ENCODE measurements at places on chromosomes 6 and 20.

DNA sequence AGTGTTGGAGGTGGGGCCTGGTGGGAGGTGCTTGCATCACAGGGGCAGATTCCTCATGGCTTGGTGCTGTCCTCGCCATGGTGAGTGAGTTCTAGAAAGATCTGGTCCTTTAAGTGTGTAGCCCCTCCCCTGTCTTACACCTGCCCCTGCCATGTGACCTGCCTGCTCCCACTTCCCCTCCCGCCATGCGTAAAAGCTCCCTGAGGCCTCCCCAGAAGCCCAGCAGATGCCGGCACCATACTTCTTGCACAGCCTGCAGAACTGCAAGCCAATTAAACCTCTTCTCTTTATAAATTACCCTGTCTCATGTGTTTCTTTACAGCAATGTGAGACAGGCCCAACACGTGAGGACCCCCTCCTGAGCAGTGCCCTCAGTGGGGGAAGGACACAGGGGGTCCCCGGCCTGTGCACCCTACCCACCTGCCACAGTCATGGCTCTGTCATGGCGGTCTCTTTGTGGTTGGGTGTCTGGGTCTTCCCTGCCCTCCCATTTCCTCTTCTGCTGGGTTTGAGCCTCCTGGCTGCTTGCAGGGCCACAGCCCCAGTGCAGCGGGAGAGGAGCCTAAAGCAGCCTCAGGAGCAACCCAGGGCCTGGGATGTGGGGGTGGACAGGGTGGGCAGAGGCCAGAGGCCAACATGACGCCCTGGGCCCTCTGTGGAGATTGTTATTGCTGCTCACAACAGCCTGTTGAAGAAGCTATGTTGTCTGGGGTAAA, 87.2 kb upstream of the QKI start:
- no peak for DNase-seq

- no peak for DNase-seq
These were observed 371.2 kb downstream of the PREX1 start for GRCh38 chr20:48456366-48457192.

DNA sequence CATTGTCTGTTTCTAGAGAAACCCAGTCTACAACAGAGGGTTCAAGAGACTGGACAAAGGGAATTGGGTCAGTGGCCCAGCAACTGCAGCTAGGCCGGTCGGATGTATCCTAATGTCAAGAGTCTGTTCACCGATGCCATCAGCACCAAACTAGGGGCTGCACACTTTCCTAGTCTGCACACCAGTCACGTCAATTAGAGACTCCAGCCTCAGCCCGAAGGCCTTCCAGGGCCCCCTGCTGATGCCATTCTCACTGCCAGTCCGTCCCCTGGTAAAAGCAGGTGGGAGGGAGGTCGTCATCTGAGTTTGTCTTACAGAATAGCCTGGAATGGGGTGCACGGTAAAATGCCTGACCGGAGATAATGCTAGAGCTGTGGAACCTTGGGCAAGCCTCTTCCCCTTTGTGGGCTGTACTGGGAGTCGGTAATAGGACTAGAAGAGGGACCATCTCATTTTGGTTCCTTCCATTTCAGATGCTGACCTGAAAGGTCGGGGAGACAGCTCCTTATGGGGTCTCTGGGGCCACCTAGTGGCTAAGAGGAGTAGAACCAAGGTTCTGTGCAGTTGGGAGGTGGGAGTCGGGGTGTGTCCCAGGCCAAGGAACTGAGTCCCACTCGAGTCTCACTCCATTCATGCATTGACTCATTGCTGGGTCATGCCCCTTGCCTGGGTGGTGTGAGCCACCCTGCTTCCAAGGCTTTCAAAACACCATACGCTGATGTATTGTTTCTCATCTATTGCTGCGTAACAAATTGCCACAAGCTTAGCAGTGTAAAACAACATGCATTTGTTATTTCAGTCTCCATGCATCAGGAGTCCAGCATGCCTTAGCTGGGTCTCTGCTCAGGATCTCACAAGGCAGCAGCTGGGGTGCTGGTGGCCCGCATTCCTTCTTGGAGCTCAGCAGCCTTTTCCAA, 5.1 kb downstream of the SOX12 start:
- DNase-seq: peak; percentile 62

- no peak for DNase-seq
These were observed 32.2 kb downstream of the MYLK4 start for GRCh38 chr6:2718334-2719092.

DNA sequence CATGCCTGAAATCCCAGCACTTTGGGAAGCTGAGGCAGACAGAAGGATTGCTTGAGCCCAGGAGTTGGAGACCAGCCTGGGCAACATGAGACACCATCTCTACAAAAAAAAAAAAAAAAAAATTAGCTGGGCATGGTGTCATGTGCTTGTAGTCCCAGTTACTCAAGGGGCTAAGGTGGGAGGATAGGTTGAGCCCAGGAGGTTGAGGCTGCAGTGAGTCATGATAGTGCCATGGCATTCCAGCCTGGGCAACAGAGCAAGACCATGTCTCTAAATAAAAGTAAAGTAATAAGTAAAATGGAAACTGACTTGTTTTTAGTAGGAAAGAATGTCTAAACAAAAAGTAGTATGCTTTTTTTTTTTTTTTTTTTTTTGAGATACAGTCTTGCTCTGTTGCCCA, 240.7 kb downstream of the ARID1B start:
- DNase-seq: no peak

GRCh38 chr6:89260832-89261231, 43.7 kb upstream of the GABRR1 start:
- DNase-seq: no peak

GRCh38 chr20:3543901-3544507, 73.2 kb downstream of the ATRN start:
- no peak for DNase-seq

DNA sequence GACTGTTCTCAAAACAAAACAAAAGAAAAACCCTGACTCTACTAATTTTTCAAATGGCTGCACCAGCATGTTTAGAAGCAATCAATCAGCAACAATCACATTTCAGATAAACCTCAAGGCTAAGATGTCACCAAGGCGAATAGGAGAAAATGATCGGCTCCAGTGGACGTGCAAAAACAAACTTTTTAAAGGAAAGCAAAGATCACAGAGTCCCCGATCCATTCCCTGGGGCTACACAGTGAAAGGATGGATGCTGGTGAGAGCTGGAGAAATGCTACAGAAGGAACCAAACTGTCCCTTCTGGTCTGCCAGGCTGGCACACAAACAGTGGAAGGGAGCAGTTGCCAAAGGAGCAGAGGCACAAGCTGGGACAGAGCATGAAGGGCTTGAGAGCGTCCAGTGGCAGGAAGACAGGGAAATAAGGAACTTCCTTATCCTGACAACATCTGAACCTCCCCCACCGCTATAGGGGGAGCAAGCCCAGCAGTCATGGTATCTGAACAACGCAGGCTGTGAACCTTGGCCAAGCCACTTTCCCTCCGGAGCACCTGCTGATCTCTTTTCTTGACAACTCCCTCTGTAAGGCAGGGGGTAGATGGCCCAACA, 73.7 kb upstream of the HIVEP1 start:
- DNase-seq: no peak

- DNase-seq: no peak
These were observed 112.4 kb downstream of the NRN1 start for GRCh38 chr6:5894357-5894756.

DNA sequence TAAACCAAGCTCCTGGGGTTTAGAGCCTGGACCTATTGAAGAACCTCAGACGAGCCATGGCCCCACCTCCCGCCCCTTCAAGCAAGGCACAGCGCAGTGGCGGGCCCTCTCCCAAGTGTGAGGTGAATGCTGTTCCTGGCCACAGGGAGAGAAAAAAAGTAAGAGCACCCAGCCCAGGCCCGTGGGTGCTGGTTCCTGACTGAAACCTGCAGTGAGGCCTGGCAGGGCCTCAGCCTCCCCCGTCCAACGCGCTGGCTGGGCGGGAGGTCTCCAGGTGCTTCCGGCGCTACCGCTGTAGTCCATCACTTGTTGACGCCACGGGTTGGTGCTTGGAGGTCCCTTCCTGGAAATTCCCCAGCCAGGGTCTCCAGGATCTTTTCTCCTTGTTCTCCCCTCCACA, 5.5 kb upstream of the FAM83C start:
- DNase-seq: no peak

GRCh38 chr20:45253261-45253660, 1.1 kb downstream of the SLPI start:
- DNase-seq: no peak

DNA sequence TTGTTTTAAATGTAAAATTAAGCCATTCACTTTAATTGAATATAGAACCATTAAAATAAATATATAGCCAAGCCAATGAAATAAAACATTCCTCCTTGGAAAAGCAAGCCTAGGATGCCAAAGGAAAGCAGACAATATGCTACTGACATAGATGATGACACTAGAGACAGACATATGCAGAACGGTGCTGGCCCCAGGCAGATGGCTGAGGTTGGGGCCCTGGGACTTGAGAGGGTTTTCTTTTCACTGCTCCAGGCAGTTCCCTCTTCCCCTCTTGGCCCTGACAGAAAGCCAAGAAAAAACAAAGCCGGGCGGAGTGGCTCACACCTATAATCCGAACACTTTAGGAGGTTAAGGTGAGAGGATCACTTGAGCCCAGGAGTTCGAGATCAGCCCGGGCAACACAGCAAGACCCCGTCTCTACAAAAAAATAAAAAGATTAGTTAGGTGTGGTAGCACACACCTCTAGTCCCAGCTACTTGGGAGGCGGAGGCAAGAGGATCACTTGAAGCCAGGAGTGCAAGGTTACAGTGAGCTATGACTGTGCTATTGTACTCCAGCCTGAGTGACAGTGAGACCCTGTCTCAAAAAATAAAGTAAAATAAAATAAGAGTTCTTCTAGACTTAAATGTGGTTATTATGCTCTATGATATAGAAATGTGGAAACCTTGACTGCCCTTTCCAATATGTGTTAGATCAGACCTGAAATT, 31.2 kb downstream of the FASTKD5 start:
- no peak for DNase-seq

DNA sequence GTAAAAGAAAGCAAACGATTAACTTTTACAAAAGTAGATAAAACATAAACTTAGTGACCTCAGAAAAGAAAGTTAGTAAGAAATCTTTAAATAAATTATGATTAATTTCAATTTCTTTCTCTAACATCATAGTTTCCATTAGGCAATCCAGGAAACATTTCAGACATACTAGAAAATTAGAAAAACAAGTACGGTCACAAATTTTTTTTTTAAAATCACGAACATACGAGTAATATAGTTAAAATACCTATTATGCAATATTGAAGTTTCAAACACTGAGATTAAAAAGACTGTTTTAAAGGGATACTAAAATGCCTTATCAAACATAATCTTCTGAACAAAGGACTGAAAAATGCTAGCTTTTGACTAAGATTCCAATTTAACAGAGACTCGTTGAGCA, 26.2 kb downstream of the NOL7 start:
- DNase-seq: no peak

- DNase-seq: no peak
These were observed 509.3 kb upstream of the MAN1A1 start for GRCh38 chr6:119858901-119859300.

Data from T-helper 1 cell (primary cell).